ENCODE measurements at places on chromosomes 5 and 9.
A peak's percentile ranks its signal among the peaks of the same experiment; 100 is the strongest.

- no peak for DNase-seq
These were observed 107.3 kb upstream of the ELAVL2 start for GRCh38 chr9:23933348-23933747.

DNA sequence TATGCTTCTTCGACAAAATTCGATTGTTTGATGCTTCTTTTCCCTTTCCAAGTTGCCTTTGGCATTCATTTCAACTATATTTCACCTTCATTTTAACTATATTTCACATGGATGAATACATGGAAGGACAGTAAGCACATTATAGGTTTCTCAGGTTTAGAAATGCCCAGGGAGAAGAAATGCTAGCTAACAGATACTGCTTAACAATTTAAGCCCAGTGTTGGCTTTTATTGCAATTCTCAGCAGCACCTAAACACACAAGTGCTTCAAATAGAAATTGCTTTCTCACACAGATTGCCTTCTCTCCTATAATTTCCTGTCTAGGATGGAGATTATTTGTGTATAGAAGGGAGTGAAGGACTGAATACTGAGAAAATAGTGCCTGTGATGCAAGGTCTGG is 30.2 kb upstream of the SMC5 start:
- DNase-seq, result no peak

DNA sequence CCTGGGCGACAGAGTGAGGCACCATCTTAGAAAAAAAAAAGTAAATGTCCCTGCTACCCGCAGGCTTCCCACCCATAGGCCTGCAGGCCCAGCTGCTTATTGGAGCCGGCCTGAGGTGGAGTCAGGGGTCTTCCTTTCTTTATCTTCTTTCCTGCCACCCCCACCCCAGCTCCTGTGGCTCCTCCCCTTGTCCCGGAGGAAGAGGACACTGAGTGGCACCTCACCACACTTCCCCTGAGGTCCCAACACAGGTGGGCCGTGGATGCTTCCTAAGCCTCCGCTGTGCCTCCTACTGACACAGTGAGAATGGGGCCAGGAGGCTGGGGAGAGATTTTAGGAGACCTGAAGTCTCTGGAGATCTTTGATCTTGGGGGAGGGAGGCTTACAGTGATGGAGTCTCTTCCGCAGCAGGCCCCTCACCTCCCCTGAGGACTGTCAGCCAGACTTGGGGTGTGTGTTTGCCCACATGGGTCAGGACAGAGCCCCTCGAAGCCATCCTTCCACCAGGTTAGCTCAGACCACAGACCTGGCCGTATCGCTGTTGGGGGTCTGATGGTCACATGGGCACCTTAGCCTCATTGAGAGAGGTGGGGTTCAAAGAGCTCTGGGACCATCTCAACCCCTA is 135.4 kb upstream of the IER5L start:
- DNase-seq, result no peak

- no peak for DNase-seq
These were observed 20.2 kb upstream of the MTAP start for GRCh38 chr9:21782205-21782604.

GRCh38 chr9:79193501-79194223 is 378.1 kb upstream of the TLE4 start:
- no peak for DNase-seq

GRCh38 chr5:20972419-20972925 is 984.5 kb upstream of the CDH18 start:
- DNase-seq, result peak; percentile 10

GRCh38 chr5:150160448-150161081 is 4.9 kb upstream of the PDGFRB start:
- no peak for DNase-seq
